ENCODE measurements at places on chromosomes 3 and 15. TPM values are rescaled to one million over a fixed set of nuclear protein-coding genes. Genes with fewer than 3 reads are reported as not detected.

DNA sequence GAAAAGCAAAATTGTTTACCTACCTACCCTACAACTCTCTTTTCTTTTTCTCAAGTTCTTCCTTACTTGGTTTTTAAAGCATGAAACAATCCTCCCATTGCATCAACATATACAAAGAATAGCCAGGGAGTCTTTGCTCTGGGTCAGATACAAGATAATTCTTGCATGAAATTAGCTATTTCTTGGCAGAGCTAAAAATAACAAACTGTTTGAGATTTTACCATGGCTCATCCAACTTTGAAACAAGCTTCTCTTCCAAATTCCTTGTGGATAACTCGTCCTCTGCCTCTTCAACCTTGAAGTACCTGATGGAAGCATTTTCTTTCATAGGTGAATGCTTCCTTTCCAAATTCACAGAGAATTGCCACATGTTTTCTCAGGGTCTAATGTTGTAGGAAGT lies 9.2 kb upstream of the CBLB start:
- DNase-seq: no peak

GRCh38 chr3:15309662-15310335 lies 22.6 kb downstream of the SH3BP5 start:
- no peak for DNase-seq

DNA sequence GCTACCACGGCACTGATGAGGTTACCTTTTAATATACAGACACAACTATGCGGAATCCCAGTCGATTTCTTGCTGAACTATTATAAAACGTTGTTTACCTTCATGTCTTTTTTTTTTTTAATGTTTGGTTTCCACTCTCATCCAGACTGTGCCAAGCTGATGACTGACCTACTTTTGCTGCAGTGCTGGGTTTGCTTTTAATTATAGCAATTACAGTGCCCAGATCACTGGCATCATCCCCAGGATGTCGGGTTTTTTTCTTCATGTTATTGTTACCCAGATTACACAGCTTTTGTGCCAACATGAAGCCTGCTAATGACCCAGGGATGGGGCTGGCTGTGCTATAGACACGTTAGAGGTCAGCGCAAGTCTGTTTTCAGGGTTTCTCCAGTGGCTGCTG lies 294.0 kb upstream of the ATP10A start:
- DNase-seq: no peak

GRCh38 chr3:54960701-54961100 lies 32.8 kb upstream of the LRTM1 start:
- DNase-seq: no peak

DNA sequence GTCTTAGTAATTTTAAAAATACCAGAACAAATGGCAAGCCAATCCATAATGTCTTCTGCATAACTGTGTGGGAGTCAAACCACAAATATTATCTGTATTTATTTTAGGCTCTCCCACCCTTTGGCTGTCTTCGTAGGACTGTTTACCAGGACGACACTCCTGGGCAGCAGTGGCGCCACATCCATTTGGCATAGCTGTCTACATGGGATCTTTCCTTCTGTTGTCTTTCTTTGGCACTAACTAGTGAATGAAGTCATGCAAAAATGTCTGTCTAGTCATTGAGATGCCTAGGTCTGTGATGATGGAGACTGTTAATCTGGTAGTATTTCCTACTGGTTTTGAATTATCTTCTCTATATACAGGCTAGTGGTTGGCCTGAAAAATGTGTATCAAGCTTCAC lies 54.0 kb upstream of the CHMP2B start:
- no peak for DNase-seq

DNA sequence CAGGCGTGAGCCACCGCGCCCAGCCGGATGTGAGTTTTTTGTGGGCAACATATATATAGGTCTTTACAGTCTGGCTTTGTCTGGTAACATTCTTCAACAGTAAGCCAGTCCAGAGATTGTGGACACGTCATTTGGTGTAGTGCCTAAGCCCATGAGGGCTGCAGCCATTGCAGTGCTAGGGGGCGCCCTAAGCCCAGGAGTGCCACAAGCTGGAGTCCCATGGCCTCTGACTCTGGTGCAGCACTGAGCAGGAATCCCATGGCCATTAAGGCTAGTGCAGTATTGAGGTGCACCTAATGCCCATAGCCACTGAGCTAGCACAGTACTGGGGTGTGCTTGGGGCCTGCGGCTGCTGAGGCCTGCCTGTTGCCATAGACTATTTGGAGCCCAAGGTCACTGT lies 136.4 kb upstream of the NDN start:
- no peak for DNase-seq

- DNase-seq: no peak
Observed at GRCh38 chr3:130975251-130975650, 51.4 kb downstream of the ASTE1 start.

GRCh38 chr15:66714543-66714981 lies 12.5 kb downstream of the SMAD6 start:
- no peak for DNase-seq

- no peak for DNase-seq
Observed at GRCh38 chr3:355622-356021, 159.1 kb downstream of the CHL1 start.

DNA sequence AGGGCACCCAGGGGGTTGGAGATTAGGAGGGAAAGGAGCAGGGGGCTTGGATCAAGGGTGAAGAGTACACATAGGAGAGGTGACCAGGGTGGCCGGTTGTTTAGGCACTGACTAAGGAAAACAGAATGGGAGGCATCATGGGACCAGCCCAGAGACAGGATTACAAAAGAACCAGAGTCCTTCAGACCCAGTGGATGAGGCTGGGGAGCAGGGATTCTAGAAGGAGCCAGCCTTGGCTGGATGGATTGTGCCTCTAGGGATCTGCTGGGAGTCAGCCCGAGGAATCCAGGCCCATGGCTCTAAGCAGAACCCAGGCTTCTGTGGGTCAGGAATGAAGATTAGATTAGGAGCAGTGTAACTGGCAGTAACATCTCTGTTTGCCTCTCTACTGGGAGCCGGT lies 98.6 kb downstream of the ARNT2 start:
- no peak for DNase-seq

DNA sequence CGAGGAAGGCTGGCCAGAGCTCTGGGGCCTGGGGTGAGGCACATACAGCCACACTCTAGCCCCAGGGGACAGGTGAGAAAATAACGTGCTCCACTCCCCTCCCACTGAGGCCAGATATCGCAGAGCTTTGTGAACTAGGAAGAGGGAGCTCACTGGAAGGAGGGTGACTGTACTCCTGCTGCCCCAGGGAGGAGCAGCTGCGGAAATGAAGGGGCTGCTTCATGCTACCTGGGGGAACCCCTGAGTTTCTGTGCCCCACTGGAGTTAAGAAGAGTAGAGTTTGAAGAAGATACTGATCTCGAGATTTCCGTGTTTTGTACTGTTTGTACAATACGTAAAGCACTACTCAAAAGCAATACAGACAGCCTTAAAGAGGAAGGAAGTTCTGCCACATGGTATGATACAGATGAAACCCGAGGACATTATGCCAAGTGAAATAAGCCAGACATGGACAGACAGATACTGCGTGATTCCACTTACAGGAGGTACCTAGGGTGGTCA lies 44.6 kb downstream of the CMTM6 start:
- DNase-seq: no peak

DNA sequence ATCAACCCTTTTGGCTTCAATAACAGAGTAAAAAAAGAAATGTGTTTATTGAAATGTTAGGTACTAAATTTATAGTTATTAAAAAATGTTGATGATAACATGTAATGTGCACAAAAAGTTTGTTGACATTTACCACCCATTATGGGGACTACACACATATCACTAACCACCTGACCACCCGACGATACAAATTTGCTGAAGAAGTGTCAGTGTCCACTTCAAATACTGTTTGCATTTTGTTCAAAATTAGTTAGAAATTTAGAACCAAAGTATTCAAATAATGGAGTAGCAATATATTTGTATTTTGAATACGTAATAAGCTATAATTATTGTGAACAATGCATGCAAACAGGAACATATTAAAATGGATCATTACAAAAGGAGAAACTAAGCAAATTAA lies 54.4 kb downstream of the KCNH8 start:
- DNase-seq: no peak

- no peak for DNase-seq
Observed at GRCh38 chr3:96236522-96236921, 577.9 kb upstream of the EPHA6 start.

DNA sequence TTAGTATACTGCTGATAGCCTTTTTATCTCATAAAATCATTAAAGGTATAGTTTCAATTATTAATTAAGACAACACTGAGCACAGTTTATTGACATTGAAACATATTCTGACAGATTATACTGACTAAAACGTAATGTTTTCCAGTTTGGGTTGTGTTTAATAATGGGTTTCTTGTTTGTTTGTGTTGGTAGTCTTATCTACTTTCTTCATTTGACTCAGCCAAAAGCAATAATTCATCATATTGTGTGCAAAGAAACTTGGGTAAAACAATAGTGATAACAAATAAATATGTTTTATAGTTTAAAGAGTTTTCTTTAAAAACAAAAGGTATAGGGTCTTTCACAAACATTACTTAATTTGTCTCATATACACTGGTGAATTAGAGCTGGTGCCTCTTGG lies 629.2 kb upstream of the AGTR1 start:
- DNase-seq: no peak

DNA sequence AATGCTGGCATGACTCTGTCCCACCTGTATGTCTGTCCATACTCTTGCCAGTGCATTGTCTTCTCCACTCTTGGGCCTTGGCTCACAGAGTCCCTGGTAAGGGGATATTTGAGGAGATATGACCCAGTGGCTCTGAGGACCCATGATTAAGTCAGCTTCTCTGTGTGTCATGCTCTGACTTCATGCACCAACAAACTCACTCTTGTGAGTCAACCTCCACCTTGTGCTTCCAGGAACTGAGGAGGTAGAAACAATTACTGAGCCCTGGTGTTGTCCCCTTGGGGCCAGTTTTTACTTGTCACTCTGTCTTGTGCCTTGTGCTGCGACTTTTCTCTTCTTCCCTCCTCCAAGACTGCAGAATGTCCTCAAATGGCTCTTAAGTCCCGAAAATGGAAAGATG lies 127.1 kb downstream of the ABHD5 start:
- no peak for DNase-seq

- no peak for DNase-seq
Observed at GRCh38 chr15:34841262-34841725, 45.9 kb upstream of the ACTC1 start.

- DNase-seq: no peak
Observed at GRCh38 chr3:187639927-187640568, 30.1 kb downstream of the SST start.

DNA sequence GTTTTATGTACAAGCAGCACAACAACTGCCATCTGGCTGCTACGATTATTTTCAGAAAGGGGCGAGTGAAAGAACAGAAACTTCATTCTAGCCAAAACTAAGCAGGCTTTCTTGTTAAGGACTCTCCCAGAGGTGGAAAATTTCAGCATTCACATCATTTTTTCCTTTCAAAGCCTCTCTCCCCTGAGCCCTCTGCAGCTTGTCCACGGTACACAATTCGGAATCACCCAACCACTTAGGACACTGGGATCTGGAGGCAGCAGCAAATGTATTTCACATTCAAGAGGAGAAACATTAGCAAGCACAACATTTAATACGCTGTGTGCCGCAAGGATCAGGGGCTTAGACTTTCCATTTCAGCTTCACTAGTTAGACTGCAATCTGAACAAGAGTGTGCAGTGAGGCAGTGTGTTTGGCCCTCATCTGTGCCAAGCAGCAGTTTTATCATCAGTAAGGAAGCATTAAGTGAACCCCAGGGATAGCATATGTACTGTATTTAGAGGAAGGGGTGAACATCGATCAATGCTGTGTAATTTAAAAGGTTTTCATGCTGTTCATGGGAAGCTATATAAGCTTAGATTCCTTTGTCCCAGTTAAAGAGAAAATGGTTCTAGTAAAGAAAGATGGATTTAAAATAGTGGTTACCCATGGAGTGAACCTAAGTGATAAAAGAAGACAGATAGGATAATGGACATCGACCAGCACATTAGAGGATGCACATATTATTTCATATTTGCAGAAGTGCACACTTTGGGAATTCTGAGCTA lies 504.9 kb downstream of the TBL1XR1 start:
- no peak for DNase-seq

DNA sequence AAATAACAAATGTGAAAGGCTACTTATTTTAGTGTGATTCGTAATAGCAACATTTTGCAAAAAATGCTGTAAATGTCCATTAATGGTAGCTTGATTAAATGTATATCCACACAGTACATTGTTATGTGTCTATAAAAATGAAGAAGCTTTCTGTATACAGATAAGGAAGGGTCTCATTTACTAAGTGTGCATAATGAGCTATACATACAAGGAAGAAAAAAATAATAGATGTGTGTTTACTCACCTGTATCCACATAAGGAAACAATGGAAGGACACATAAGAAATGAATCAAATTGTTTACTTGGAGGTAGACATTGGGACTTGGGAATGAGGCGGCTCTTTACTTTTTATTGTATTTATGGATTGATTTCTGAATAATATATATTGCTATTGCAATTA lies 34.9 kb downstream of the MED12L start:
- no peak for DNase-seq

- DNase-seq: no peak
Observed at GRCh38 chr3:196688349-196688748, 23.7 kb downstream of the CEP19 start.

DNA sequence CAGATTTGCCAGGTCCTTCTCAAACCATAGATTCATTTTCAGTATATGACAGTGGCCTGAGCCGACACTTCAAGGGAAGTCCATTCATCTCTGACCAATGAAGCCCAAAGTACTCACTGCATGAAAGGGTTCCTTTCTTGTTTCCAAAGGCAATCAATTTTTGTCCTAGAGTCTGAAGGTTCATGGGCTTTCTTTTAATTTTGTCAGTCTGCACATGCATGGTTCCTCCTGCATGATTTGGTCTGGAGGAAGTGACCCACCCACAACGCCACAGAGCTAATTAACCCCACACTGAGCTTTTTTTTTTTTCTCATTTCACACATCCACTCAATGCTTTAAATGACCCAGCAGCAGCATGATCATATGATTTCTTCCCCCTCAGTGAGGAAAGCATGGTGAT lies 216.4 kb downstream of the TIGIT start:
- no peak for DNase-seq

- no peak for DNase-seq
Observed at GRCh38 chr3:87351937-87352336, 75.6 kb upstream of the POU1F1 start.

GRCh38 chr15:69813881-69814280 lies 283.8 kb downstream of the TLE3 start:
- peak; percentile 82 for DNase-seq

The MAP3K13 gene
- 31.0 TPM for total RNA-seq

The CCDC13 gene
- total RNA-seq: 0.48 TPM

The LRRN1 gene
- not detected for total RNA-seq

The DUOX2 gene
- not detected for total RNA-seq

The DLEC1 gene
- not detected for total RNA-seq

The PLS1 gene
- 4.9 TPM for total RNA-seq

Measured in RPMI7951 (cell line).